Left renal pelvis (tissue), 4 donors: ENCODE measurements at places on chromosomes 13 and 19.

DNA sequence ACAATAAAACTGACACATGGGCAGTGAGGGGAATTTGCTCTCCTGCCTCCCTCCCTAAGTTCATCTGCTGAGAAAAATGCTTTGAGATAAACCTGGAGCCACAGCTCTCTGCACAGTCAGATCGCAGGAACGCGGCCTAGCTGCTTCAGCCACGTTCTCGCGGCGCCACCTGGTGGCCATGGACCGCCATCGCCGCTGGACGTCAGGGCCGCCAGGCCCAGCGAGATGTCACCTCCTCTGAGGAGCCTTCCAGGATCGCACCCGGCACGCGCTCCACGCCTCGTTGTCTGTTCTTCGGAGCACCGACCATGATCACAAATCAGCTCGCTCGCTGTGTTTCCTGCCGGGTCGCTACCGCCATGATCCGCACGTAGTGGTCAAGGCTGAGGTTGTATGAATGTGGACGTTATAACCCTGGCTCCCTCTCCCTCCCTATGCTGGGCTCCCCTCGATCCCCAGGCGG is 20.6 kb upstream of the USP29 start:
- no peak for DNase-seq

DNA sequence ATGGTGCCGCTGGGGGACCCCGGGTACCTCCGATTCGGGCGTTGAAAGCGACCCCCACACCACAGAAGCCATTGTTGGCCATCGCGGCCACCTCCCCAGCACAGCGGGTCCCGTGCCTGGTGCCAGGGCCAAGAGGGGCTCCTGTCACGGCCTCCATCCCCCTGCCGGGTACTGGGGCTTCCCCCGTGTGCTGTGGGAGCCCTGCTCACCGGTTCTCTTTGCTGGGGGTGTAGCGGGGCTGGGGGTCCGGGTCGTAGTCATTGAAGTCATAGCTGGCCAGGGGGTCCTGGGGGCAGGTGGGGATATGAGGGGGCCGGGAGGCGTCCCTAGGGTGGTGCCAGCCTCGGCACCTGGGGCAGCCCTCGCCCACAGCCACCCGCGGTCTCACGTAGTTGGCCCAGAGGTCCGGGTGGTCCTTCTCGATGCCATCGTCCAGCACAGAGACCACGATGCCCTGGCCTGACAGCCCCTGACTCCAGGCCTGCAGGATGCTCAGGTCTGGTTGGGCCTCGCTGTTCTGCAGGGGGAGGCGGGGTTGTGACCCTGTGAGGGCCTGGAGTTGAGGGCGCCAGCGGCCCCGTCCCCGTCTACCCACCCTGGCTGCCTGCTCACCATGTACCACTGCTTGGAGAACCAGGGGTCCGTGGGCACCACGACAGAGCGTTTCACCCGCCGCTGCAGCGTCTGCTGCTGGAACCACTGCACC is 2.4 kb downstream of the PCSK4 start:
- DNase-seq, result no peak

- no peak for DNase-seq
These were observed 50.2 kb downstream of the PEPD start for GRCh38 chr19:33471111-33471996.

DNA sequence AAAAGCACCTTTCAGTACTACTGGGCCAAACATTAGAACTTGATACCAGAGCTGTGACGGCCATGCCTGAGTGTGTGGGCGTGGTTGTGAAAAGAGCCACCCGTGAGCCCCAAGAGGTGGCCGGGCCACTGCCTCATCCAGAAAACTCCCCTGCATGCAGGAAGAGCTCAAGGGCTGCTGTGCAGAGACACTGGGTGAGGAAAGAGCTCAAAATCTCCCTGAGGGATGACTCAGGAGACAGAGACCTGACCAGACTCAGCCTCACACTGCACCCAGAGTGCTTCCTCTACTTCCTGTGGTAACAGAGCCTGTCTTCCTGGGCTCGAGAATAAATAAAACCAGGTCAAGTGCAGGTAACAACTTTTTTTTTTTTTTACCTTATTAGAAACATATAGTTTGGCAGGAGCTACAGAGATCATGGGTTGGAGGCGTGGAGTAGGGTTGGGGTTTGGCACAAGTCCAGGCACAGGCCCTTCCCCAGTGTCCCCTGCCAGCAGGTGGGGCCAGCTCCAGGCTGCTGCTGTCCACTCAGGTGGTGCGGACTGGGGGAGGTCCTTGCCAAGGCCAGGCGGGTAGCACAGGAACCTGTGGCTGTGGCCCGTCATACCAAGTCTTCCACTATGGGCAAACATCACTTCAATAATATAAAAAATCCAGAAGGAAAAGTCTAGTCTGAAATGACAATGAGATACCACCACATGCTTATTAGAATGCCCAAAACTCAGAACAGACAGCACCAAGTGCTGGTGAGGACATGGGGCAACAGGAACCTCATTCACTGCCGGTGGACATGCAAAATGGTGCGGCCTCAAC is 25.5 kb downstream of the ELL start:
- no peak for DNase-seq

DNA sequence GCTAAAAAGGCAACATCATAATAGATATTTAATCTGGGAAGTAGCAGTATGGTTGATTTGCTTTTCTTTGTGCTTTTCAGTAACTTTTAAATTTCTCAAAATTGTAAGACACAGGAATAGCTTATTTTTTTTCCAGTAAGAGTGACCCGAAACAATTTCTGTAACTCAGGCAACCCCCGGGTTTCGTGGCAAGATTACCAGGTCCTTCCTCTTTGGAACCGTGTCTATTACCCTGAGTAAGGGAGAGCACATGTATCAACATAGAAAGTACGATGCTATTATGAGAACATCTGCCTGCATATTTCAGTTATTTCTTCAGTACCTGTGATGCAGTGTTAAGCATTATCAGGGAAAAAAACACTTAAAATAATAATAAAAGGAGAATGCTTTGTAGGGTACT is 64.1 kb downstream of the DOCK9 start:
- DNase-seq, result no peak

GRCh38 chr19:48218997-48219396 is 36.7 kb downstream of the CARD8 start:
- no peak for DNase-seq

DNA sequence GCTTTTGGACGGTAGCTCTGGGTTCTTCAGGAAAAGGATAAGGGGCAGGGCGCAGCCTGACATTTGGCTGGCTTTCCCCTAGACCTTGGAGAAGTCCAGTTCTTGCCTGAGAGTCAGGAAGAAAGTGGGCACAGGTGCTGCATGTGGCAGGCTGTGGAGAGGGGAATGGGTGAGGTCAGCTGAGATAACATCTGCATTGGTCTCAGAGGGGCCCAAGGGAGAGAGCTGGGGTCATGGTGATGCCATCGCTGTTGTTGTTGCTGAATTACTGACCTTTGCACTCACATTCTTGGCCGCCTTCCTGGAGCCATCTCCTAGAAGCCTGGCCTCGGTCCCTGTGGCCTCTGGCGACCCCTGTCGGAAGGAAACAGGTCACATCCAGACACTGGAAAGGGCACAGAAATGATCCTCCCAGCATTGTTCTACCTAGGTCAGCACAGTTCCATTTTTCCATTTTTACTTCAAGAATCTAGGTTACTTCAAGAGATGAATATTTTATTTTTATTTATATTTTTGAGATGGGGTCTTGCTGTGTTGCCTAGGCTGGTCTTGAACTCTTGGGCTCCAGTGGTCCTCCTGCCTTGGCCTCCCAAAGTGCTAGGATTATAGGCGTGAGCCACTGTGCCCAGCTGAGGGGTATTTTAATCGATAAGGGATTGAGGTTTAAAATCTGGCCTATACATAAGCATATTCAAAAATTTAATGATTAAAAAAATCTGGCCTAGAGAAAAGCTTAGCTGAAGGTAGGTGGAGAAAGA is 6.5 kb upstream of the LIPE start:
- DNase-seq, result no peak

GRCh38 chr13:23876265-23876664 is 12.9 kb downstream of the MIPEP start:
- DNase-seq, result no peak

GRCh38 chr13:82934000-82934399 is 948.3 kb downstream of the SLITRK1 start:
- DNase-seq, result no peak

DNA sequence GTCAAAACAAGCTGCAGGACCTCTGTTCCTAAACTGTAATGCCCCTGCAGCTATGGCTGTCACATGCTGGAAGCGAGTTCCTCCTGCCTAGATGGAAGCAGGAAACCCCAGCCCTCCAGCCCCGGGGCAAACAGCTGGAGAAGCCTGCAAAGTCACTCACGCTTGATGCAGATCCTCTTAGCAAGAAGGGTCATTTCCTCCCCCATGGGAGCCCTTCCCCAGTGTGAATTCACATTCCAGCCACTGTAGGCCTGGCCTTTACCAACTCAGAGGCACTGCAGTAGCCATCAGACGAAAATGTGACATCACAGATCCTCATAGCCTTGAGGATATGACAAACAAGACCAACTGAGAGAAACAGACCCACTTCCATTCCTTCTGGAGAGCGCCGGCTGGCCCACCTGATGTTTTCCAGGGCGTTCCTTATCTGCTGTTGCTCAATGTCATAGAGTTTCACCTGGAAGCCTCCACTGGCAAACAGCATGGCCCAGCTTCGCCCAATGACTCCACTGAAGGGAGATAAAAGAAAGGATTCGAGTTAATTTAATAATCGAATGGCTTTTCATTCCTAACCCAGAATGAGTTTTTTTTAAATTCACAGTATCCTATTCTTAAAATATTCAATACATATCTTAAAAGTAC is 13.5 kb downstream of the CRYL1 start:
- DNase-seq, result no peak

DNA sequence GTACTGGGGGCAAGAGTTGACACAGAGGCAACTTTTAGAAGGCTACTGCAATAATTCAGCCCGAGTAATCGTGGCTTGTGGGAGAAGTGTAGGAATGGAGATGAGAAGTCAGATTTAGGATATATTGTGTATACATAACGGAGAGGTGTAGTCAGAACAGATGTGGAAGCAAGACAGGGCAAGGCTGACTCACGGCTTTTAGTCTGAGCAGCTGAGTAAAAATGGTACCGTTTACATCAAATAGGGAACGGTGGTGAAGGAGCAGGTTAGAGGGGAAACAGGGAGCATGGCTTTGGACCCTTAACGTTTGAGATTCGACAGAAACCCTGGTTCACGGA is 796 bp upstream of the LSM14A start:
- no peak for DNase-seq

DNA sequence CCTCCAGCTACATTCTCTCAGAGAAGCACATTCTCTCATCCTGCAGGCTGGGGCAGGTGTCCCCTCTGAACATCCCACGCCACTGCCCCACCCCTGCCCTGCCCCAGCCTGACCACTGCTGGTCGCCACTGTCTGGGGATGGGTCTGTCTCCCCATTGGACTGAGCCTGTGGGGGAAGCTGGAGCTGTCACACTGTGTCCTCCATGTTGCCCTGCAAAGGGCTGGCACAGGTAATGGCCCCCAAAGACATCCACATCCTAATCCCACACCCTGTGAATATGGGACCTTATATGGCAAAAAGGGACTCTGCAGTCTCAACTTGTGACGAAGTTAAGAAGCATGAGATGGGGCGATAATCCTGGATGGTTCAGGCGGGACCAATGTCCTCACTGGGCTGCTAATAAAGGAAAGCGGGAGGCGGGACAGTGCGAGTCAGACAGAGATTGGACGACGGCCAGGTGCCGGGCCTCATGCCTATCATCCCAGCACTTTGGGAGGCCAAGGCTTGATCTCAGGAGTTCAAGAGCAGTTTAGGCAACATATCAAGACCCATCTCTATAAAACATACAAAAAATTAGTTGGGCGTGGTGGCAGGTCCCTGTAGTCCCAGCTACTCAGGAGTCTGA is 9.1 kb downstream of the AP2S1 start:
- no peak for DNase-seq

GRCh38 chr13:73141292-73141771 is 82.5 kb downstream of the KLF5 start:
- DNase-seq, result no peak

- DNase-seq, result no peak
These were observed 1.2 kb upstream of the ZNF225 start for GRCh38 chr19:44111910-44112463.

GRCh38 chr13:110311443-110312338 is 4.6 kb downstream of the COL4A2 start:
- no peak for DNase-seq

- DNase-seq, result no peak
These were observed 22.5 kb downstream of the C19orf44 start for GRCh38 chr19:16518483-16519229.

- DNase-seq, result no peak
These were observed 235.8 kb upstream of the RFC3 start for GRCh38 chr13:33582121-33582520.

DNA sequence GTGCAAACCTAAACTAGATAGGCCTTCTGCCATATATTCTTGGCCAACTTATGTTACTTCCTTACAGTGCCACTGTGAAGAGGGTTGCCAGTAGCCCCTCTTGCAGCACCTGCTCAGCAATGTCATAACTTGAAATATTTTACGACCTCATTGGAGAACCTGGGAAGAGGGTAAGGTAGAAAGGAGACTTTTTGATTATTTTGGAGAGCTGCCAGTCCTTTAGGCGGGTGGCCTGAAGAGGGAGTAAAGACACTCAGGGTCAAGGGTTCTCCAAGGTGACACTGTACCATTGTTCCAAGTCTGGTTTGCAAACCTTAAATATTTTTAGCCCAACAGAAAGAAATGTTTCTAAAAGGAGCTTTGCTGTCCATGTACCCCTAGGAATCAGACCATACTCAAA is 118.3 kb downstream of the FLT1 start:
- no peak for DNase-seq

- no peak for DNase-seq
These were observed 280.6 kb downstream of the ZNF536 start for GRCh38 chr19:30652751-30653150.

DNA sequence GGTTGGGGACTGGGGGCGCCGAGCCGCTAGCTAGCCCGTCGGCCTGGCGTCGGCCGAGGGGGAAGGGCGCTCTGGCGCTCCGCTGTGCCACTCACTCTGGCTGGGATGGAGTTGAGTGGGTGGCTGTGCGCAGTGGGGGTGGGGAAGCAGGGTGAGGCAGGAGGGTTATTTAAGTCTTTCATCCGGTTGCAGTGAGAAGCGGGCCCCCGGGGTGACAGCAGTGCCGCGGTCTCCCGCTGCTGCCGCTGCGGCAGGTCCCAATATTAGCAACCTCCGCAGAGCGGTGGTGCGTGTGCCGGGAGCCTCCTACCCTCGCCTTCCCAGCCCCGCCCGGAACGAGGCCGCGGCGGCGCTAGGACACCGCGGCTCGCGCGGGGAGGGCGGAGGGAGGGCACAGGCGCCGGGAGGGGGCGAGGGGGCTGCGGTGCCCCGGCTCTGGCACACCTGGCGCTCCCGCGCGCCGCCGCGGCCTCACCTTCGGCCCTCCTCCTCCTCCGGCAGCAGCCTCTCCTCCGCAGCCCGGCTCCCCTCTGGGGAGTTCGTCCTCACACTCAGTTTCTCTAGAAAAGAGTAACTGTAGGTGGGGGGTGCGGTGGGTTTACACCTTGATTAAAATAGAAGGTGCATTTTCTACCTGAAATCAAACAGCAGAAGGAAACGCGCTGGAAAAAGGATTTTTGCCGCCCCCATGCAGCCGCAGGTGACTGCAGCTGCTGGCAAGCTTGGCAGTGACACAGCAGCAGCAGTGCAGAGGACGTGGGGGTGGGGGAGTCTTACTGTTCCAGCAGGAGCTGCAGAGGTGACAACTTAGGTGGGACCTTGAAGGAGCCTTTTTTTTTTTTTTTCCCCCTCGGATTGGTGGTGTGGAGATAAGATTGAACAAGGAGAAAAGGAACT is 4.5 kb downstream of the FGF9 start:
- DNase-seq, result no peak

- peak; percentile 83 for DNase-seq
These were observed at the start of gene ZSCAN1 for GRCh38 chr19:58033741-58034476. ZSCAN1 (plus strand) TSS chr19:58034025; CDS start chr19:58037837, 3,812 bp downstream.

- DNase-seq, result peak; percentile 77
These were observed at the start of gene SLC44A2 for GRCh38 chr19:10625003-10625761. SLC44A2 (plus strand) TSS chr19:10625553; CDS start chr19:10625634, 81 bp downstream.
